ENCODE measurements at places on chromosomes 6 and 20.

GRCh38 chr6:130708338-130708737, 118.9 kb upstream of the SMLR1 start:
- no peak for DNase-seq

DNA sequence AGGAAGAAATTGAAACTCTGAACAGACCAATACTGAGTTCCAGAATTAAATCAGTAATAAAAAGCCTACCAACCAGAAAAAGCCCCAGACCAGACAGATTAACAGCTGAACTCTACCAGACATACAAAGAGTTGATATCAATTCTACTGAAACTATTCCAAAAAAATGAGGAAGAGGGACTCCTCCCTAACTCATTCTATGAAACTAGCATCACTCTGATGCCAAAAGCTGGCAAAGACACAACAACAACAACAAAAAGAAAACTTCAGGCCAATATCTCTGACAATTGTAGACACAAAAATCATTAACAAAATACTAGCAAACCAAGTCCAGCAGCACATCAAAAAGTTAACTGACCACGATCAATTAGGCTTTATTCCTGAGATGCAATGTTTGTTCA, 246.0 kb upstream of the RUNX2 start:
- DNase-seq: no peak

- no peak for DNase-seq
These were observed 150.3 kb downstream of the MBOAT1 start for GRCh38 chr6:20061952-20062351.

DNA sequence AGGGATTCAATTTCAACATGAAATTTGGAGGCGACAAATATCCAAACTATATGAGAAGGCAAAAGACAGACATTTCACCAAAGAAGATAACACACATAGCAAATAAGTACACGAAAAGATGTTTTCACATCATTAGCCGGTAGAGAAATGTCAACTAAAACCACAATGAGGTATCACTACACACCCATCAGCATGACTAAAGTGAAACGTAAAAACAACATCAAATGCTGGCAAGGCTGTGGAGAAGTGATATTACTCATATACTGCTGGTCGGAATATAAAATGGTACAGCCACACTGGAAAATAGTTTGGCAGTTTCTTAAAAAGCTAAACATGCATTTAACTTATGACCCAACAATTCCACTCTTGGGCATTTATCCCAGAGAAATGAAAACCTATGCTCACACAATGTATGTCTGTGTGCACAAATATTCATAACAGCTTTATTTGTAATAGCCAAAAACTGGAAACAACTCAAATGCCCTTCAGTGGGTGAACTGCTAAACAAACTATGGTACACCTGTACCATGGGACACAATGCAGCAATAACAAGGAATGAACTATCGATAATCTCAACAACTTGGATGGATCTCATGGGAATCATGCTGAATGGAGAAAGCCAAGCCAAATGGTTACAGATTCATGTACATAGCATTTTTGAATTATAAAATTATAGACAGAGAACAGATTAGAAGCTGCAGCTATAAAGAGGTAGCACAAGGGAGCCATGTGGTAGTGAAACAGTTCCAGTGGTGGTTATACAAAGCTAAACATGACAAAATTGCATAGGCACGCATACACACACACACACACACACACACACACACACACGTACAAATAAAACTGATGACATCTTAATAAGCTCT, 8.6 kb downstream of the ADAT2 start:
- no peak for DNase-seq

GRCh38 chr6:63998991-63999390, 363.4 kb downstream of the PHF3 start:
- DNase-seq: no peak

DNA sequence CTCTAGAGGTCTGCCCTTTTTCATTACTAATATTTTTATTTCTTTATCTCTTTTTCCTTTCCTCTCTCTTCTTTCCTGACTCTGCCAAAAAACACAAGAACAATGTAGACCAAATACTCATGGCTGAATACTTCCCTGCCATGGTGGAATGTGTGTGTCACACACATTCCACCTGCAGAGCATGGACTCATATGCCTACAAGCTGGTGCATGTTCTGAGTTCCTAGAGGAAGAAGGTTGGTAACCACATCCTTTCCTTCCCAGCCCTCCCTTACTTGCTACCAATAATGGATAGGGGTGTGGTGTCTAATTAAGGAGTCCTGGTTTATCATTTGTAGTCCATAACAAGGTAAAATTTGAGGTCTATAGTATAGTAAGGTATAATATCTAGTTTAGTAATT, 15.2 kb upstream of the CST9L start:
- no peak for DNase-seq

DNA sequence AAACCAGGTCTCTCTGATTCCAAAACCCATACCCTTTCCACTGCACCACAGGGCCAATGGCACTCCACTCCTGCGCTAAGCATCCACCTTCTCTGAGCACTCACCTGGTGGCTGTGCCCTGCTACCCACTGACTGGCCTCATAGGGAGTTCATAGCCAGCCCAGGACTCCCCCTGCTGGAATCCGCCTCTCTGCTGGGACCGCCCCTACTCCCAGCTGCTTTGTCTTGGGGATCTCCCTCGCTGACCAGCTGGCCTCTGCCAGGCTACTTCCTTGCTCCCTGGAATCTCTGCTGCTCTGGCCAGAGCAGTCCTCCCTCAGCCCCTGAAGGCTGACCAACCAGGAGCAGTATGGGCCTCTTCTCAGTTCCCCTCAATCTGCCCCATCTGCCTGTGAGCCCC, 129.7 kb downstream of the FAXC start:
- DNase-seq: no peak

Data from globus pallidus (tissue), 1 donor.